ENCODE measurements at places on chromosomes 2 and 18.

GRCh38 chr18:74217476-74218143 lies 69.3 kb downstream of the TIMM21 start:
- DNase-seq, result peak; percentile 68

- DNase-seq, result no peak
Observed at GRCh38 chr2:58669998-58670397, 428.9 kb upstream of the FANCL start.

- DNase-seq, result no peak
Observed at GRCh38 chr2:227188292-227188691, 23.9 kb downstream of the COL4A3 start.

GRCh38 chr2:182618672-182619079 lies 97.4 kb upstream of the DNAJC10 start:
- DNase-seq, result no peak

- no peak for DNase-seq
Observed at GRCh38 chr2:28129955-28130695, 239.6 kb downstream of the BABAM2 start.

DNA sequence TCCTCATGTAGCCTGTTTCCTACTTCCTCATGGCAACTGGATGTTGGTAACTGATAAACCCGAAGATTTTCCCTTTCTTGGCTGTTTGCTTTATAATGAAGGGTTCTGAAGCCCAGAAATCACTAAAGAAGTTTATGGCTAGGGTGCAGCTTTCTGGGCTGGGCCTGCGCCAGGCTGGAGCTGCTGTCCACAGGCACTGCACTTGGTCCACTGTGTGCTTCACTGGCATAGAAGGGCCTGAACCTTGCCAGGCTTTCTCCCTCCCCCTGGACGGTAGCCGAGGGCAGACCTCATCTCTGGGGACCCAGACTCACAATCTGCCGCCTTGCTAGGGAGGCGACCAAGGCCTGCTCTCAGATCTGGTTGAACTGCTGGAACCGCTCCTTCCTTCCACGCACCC lies 133.3 kb upstream of the SPRED2 start:
- no peak for DNase-seq

GRCh38 chr2:106847366-106847765 lies 38.6 kb downstream of the ST6GAL2 start:
- DNase-seq, result no peak

GRCh38 chr18:3281456-3282400 lies 19.8 kb downstream of the MYL12B start:
- DNase-seq, result peak; percentile 60

- DNase-seq, result no peak
Observed at GRCh38 chr2:112776113-112776512, 8.2 kb downstream of the IL1A start.

DNA sequence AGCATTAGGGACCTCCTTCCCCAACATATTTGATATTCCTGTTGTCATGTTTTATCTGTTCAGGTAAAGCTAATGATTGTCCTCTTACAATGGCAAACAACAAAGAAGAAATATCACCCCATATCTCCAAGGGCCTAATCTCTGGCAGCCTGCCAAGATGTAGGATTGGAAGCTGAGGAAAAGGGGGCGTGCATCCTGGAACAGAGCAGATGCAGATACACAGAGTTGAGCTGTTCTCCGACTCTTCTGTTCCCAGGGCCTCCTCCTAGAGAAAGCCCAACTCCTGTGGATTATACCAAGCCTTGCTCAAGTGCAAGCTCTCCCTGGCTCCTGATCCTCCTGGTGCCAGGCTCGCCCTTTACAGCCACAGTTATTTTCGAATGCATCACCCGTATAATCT lies 35.2 kb upstream of the CD207 start:
- DNase-seq, result no peak

GRCh38 chr2:174340400-174341292 lies 5.9 kb downstream of the SP9 start:
- no peak for DNase-seq

DNA sequence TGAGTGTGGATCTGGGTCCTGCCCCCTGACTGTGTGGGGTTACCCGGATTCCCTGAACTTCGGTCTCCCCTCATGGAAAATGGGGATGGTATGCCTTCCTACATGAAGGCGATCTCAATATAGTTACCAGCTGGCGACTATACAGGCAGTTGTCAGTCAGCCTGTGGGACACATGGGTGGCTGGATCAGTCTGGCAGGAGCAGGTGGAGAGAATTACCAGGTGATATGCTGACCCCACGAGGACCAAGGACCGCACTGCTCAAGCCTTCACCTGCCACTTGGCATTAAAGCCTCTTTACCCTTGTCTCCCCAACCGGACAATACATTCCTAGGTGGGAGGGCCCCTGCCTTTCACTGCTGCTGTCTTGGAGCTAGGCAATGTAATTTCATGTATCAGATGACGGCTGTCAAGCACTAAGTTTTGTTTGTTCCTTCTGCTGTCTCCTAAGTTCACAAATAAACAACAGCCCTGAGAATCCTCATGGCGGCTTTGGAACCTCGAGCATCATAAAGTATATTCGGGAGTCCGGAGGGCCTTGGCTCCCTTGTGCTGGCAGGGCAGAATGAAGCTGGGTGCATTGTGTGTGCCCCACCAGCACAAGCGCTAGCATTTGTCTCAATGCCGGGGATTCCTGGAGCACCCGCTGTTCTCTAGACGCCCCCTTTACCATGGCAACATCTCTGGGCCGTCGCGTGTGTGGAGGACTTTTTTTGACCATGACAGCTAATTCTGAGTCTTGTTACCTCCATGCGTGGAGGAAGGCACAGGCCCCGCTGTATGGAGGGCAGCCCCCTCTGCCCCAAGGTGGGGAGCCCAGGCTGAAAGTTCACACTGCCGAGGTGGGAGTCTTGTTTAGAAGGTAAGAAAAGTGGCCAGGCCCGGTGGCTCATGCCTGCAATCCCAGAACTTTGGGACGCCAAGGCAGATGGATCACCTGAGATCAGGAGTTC lies 48.6 kb downstream of the PDCL3 start:
- DNase-seq, result no peak

- no peak for DNase-seq
Observed at GRCh38 chr2:105790461-105791149, 45.9 kb downstream of the NCK2 start.

DNA sequence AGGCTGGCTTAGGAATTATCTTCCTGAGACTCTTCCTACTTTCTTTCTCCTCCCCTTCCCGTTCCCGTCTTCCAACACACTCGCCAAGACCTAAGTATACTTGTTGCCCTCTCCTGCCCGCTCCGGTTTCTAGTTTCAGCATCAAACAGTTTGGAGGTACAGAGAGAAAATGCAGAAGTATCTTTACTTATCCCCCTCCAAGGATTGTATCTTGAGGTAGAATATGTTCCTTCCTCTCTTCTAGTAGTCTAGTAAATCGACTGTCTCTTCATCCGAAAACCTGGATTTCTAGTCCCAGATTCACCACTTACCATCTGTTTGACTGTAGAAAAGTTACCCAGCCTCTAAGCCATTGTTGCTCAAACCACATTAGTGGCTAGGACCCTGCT lies 755 bp downstream of the EIF4E2 start:
- no peak for DNase-seq

DNA sequence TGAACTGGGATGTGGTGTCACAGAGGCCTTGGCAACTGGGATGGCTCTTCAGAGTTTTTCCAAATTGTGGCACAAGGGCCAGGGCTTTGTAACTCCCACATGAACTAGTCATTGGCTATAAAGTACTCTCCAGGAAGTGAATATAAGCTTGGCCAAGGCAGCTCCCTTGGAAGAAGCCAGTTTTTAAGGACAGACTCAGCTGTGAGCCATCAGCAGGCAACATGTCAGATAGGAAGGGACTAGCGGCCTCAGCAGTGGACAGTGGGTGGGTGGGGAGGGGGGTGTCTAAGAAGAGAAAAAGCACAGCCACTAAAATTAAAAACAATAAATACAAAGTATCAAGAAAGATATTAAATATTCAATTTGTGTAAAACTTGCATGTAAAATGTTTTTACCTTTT lies 691.1 kb upstream of the PIK3C3 start:
- DNase-seq, result no peak

- DNase-seq, result no peak
Observed at GRCh38 chr2:234989183-234989701, 37.4 kb downstream of the SH3BP4 start.

GRCh38 chr18:60466677-60467076 lies 94.1 kb upstream of the MC4R start:
- DNase-seq, result no peak

DNA sequence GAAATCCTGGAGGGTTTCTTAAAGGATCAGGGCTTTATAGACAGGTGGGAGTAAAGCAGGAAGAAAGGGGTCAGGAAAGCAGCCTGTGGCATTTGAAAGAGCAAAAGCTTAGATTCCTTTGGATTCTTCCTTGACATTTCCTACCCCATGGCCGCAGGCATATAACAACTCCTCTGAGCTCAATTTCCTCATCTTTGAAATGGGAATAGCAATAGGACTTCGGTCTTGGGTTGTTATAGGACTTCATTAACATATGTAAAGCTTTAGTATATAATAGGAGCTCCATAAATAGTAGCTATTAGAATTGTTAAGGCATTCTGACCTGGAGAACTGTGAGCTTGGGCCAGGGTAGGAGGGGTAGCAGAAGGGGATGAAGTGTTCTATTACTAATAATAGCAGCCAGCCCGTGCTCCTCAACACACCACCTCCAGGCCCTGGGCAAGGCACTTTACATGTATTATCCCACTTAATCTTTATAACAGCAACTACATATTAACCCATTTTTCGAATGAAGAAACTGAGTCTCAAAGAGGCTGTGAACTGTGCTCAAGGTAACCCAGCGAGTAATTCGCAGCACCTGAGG lies 10.6 kb downstream of the ZFP36L2 start:
- DNase-seq, result no peak

- no peak for DNase-seq
Observed at GRCh38 chr2:102929721-102930120, 167.9 kb downstream of the TMEM182 start.

DNA sequence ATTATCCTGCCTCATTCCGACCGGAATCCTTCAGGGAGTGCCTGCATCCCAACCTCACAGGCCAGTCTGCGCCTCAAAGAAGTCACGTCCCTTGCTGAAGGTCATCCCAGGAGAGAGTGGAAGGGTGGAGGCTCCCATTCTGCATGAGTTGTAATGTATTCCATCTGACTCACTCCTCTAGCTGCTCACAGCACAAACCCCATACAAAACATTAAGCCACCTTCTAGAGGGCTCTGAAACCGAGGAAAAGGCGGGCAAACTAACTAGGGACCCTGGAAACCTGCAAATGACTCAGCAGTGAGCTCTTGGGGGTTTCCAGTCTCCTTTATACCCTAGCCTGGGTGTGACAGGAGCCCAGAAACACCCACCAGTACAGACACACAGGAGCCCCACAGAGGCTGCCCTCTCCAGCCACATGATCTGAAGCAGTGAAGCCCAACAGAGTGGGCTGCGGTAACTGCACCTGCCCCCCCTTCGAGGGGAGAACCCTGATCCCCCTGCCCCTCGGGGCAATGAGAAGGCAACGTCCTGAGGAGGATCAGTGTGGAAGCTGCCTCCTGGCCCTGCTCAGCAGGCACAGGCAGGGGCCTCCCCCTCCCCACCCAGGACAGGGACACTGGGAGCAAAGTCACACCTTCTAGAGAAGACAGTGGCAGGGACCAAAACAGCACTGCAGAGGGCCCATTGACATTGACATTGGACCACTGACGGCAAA lies 69.3 kb upstream of the SNTG2 start:
- DNase-seq, result no peak

- DNase-seq, result no peak
Observed at GRCh38 chr2:184137955-184138354, 460.4 kb upstream of the ZNF804A start.

GRCh38 chr18:47594621-47595086 lies 335.8 kb downstream of the SMAD2 start:
- DNase-seq, result no peak
